ENCODE measurements at places on chromosomes 13 and 19. TPM values are rescaled to one million over a fixed set of nuclear protein-coding genes. Genes with fewer than 3 reads are reported as not detected.

CALR3 gene
- not detected for total RNA-seq

LILRB1 gene
- total RNA-seq: 0.72 TPM

PRR20D gene
- not detected for total RNA-seq

OR7D2 gene
- 0.48 TPM for total RNA-seq

ZNF784 gene
- 5.1 TPM for total RNA-seq

HCN2 gene
- 2.4 TPM for total RNA-seq

SHISA7 gene
- 1.2 TPM for total RNA-seq

F10 gene
- 31.3 TPM for total RNA-seq

DNA sequence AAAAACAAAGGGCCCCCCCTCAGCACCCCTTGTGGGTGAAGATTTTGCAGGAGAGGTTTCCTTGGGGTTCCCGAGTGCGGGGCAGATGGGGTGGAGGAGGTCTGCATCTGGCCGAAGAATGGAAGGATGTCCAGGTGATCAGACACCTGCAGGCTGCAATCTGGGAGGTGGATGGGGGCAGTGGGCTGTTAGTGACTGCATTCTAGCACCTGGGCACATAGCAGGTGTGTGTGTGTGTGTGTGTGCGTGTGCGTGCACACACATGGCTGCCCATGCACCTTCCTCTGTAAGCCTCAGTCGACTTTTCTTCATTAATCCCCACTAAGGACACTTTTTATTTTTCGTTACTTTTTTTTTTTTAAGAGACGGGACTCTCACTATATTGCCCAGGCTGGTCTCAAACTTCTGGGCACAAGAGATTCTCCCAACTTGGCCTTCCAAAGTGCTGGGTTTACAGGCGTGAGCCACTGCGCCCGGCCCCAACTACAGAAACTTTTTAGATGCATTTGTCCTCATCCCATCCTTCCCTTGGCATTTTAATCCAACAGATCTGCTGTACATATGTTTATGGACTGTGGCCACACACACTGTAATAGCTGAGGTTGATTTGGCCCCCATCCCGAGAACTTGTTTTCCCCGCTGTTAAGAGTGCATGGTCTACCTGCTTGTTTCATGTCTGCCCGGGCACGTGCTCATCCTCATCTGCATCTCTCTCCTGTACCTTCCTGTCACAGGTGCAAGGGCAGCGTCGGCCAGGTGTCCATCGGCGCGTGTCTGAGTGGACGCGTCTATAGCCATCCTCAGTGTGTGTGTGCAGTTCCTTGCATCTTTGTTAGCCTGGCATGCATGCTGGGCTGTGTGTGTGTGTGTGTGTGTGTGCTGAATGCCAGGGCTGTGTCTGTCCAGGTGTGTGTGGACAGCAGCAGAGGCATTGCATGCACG is 731 bp downstream of the MAG start:
- no peak for DNase-seq

- peak; percentile 25 for DNase-seq
Observed at GRCh38 chr13:33026489-33027152, 10.4 kb downstream of the KL start.

- DNase-seq: no peak
Observed at GRCh38 chr13:110525328-110526319, 35.9 kb downstream of the RAB20 start.

DNA sequence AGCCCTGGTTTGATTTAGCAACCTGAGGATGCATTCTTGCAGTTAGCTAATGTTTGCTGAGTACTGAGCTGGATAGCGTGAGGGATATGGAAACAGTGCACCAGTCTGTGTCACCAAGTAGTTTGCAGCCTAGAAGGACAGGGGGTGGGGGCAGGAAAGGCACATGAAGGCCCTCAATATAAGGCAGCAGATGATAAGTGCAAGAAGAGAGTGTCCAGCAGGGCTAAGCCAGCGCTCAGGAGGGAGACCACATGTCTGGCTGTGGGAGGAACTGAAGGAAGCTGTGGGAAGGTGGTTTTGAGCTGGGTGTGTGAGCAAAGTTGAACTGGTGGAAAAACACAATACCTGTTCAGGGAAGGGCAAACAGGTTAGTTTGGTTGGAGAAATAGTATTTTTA is 1.7 kb downstream of the CXCL17 start:
- DNase-seq: peak; percentile 26

DNA sequence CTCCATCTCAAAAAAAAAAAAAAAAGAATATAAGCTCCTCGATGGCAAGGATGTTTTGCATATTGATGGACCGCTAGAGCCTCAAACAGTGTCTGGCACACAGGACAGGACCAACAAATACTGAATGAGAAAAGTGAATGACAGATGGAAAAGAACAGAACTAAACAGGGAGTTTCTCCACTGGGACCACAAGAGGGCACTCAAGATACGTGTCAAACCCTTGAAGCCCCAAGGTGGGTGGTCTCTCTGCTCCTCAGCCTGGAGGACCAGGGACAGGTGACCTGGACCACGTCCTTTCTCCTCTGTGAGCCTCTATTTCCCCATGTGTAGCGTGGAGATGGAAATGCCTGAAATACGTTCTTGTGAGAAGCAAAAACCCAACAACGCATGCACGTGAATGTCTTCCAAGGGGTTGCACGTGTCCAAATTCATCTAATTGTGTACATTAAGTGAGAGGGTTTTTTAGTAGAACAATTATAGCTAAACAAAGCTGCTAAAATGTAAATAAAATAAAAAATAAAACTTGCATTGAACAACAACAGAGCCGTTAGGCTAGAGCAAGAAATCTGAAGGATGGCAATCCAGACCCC is 5.7 kb upstream of the CDC42EP5 start:
- DNase-seq: peak; percentile 50

GRCh38 chr19:51131780-51132680 is 7.3 kb downstream of the SIGLEC9 start:
- peak; percentile 83 for DNase-seq

DNA sequence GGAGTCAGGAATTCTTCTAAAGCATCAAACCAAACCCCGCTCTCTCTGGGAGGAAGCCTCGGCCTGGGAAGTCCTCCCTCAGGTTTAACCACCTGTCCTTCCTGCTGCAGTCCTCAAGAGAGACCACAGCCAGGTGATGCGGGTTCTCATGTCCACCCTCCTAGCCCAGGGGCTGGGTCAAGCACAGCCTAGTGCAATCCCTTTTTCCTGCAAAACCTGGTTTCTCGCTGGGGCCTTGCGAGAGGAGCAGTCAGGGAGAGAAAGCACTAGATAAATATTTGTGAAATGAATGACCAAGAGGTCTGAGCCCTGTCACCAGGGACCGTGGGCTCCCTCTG is 2.4 kb downstream of the SLC8A2 start:
- no peak for DNase-seq

DNA sequence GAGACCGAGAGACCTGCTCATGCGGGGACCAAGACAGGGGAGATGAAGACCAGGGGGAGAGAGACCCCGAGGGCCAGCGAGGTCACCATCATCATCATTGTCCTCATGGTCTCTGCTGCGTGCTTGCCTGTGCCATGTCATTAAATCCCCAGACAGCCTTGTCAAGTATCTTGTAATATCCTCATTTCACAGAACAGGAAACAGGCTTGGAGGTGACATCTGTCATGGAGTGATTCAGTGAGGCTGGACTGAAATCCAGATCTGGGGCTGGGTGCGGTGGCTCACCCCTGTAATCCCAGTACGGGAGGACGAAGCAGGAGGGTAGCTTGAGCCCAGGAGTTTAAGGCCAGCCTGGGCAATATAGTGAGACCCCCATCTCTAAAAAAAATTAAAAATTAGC is 5.9 kb upstream of the NANOS2 start:
- no peak for DNase-seq

DNA sequence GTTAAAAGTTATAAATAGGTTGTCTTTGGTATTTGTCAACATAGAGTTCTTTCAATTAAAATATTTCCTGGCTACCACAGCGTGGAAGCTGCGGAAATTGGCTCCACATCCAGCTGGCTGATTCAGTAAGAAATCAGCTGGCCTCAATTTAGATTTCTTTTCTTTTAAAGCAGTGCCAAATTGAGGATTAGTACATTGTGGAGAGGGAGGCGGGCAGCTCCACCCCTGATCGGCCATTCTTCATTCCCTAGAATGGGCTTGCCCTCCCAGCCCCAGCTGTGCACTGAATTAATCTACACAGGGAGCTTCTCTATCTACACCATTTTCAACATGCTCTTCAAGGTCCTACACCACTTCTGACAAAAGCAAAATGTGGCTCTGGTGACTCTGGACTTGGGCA is 624.8 kb downstream of the DACH1 start:
- DNase-seq: no peak

GRCh38 chr13:34003656-34004055 is 185.7 kb downstream of the RFC3 start:
- no peak for DNase-seq

GRCh38 chr13:54975676-54976075 is 1947.1 kb downstream of the OLFM4 start:
- no peak for DNase-seq

DNA sequence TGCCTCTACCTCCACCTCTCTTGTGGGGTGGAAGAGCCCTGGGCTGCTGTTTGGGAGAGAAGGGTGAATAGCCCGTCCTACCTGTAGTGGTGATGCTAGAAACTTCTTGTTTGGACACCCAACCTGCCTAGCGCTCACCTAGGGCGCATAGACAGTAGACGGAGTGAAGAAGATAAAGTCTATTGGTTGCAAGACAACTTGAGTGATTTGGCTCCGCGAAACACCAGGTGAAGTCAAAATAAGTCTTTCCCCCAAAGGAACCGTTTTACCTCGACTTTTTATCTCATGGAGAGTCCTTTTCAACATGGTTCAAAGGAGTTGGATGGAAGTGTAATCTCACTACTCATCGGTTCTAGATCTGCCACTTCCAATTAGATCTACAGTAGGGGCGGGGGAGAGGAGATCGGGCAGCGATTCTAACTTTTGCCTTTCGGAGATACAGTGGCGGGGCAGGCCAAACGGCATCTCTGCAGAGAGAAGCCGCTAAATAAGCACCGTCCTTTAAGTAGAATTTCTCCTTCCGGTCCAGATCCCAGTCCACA is 694 bp upstream of the ZIC5 start:
- no peak for DNase-seq

GRCh38 chr19:55014714-55015113 is 23.4 kb downstream of the GP6 start:
- DNase-seq: no peak

Measured in umbilical cord (tissue), 2 donors.